ENCODE measurements at places on chromosomes 3 and 15.

GRCh38 chr3:37920156-37920699 is 58.5 kb downstream of the CTDSPL start:
- no peak for DNase-seq

DNA sequence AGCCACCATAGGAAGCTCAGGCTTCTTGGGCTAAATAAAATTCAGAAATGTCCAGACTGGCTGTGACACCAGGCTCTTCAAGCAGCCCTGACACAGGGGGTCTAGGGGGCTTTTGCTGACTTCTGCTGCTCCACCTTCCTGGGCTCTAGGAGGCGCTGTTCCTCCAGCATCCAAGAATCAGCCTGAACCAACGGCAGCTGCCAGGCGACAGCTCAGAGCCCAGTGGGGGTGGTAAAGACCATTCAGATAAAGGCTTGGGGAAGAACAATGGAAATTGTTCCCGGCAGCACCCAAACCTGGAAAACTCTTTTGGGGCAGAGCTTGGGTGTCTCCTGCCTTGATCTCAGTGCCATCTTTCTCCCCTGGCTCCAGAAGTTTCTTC is 21.6 kb upstream of the PSTPIP1 start:
- peak; percentile 48 for DNase-seq

- no peak for DNase-seq
These were observed 121.8 kb downstream of the ITPR1 start for GRCh38 chr3:4614927-4615326.

DNA sequence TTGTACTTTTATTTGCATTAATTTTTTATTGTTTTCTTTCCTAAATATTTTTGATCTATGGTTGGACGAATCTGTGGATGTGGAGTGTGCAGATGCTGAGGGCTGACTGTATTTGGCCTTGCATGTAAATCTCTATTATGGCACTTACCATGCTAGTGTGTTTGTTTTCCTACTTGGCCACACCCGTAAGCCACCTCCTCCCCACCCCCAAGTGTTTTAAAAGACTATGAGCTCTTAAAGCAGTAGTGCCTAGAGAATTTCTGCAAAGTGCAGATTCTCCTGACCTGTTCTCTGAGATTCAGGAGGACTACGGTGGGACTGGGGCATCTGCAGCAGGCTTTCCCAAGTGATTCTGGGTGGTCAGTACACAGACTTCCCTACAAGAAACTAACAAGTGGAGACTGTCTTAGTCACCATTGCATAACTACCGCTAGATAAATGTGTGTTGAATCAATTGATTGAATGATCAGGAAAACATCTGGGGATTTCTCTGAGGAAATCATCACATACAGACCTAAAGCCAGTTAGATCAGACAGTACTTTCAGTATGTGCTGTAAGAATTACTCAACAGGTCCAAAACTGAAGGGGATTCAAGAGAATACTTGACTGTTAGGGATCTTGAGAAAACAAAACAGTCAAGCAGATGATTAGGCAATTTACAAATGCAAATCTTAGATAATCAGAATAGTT is 6.2 kb upstream of the TIPARP start:
- DNase-seq: no peak

- DNase-seq: no peak
These were observed 10.7 kb upstream of the CHSY1 start for GRCh38 chr15:101262551-101262950.

GRCh38 chr3:42216931-42217333 is 49.1 kb downstream of the CCK start:
- no peak for DNase-seq

GRCh38 chr15:99412626-99413025 is 153.2 kb upstream of the MEF2A start:
- DNase-seq: no peak

GRCh38 chr3:157442729-157443128 is 6.1 kb downstream of the PTX3 start:
- DNase-seq: no peak

GRCh38 chr15:33608714-33609113 is 297.9 kb downstream of the RYR3 start:
- DNase-seq: no peak

DNA sequence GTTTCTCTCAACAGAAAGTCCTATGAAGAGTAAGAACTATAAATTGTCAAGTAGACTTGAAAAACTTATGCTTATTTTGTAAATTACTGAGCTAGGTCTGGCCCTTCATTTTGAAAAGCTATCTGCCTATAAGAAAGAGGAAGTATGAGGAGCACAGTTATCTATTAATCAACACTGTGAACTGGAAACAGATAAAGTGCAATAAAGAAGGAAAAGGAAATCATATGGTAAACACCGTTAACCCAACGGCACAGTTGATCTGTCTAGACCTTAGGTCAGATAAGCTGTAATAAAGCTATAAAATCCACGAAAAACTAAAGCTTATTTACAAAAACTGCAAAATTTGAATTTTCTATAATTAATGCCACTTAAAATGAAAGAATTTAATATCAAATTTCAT is 242.5 kb downstream of the ZBTB20 start:
- no peak for DNase-seq

GRCh38 chr15:97968380-97968779 is 7.9 kb downstream of the ARRDC4 start:
- no peak for DNase-seq

DNA sequence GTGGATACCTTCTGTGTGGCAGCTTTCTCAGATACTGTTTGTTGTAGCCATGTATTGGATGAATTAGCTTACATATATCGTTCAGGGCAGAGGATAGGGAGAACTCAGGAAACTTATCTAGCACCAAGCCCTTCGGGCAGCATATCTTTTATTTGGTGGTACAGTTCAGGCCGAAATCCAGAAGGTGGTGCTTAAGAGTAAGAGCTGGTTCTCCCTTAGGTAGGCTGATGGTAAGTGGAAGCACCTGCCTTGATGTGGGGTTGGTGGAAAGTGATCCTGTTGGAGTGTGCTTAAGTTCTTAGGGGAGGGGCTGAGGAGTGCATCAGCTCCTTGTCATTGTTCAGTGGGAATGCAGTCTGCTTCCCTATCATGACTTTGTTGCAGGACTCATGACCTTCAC is 187.5 kb downstream of the DOCK3 start:
- DNase-seq: no peak

GRCh38 chr15:57384816-57385215 is 8.5 kb downstream of the CGNL1 start:
- DNase-seq: no peak
